MCF 10A (cell line): ENCODE measurements at places on chromosomes 6 and 20. TPM values are rescaled to one million over a fixed set of nuclear protein-coding genes. Genes with fewer than 3 reads are reported as not detected.

DNA sequence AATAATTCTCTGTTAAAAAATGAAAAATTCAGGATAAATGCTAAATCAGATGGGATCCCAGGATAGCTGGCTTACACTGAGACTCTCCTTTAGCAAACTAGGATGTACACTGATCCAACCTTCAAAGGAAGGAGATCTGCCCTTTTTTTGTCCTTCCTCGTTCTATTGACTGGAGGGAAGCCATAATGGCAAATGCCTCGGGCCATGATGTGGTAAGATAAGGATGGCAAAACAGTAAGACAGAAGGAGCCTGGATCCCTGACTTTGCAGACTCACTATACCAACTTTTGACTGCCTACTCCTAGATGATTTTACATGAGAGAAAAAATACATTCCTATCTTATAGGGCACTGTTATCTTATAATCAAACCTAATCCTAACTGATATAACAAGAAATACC, 156.9 kb upstream of the BEND3 start:
- no peak for DNase-seq

DNA sequence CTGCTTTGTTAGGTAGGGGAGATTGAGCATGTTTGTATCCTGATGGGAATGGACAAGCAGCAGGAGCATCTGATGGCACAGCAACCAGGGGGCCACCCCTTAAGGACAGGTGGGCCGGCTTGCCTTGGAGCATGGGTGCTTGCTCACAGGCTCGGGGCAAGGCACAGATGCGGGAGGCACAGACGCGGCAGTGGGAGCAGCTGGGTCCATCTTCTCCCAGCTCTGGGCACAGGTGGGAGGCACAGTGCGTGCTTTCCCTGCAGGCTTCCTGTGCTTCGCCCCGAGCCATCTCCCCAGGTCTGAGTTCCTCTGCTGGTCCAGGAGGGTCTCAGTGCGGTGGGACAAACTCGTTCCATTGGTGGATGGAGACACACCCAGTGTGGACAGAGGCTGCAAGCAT, 73.6 kb upstream of the BHLHE23 start:
- no peak for DNase-seq

PTGIS gene
- total RNA-seq = not detected in 2 replicates

DNA sequence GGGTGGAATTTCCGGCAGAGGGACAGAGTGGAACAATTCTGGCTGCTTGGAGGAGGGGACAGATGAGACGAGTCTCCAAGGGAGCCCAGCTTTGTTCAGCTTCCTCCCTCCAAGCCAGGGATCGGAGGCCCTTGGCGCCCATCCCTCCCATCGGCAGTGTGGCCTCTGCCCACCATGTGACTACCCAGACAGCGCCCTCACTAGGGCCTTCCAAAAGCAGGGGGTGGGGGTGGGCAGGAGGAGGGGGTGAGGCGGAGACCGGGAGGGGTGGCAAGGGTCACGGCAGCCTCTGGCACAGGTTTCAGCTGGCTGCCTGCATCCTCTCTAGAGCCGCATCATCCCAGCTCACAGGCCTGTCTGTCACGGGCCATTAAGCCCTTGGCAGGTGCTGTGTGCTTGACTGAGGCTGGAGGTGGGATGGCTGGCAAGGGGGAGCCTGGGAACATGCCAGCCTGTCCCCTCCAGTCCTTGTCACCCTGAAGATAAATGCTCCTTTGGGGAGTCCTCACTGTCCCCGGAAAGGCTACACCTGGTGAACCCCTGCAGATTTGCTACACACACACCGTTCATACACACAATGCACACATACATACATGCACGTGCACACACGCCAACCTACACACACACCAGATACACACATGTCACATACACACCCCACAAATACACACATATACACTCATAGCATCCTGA, 6.2 kb upstream of the FGD2 start:
- no peak for DNase-seq

- DNase-seq = no peak
Observed at GRCh38 chr6:82057846-82058554, 189.5 kb downstream of the IBTK start.

BMP2 gene
- total RNA-seq = 6.7 and 7.7 TPM in 2 replicates

ABT1 gene
- 11.9 and 12.9 TPM in 2 replicates for total RNA-seq

DNA sequence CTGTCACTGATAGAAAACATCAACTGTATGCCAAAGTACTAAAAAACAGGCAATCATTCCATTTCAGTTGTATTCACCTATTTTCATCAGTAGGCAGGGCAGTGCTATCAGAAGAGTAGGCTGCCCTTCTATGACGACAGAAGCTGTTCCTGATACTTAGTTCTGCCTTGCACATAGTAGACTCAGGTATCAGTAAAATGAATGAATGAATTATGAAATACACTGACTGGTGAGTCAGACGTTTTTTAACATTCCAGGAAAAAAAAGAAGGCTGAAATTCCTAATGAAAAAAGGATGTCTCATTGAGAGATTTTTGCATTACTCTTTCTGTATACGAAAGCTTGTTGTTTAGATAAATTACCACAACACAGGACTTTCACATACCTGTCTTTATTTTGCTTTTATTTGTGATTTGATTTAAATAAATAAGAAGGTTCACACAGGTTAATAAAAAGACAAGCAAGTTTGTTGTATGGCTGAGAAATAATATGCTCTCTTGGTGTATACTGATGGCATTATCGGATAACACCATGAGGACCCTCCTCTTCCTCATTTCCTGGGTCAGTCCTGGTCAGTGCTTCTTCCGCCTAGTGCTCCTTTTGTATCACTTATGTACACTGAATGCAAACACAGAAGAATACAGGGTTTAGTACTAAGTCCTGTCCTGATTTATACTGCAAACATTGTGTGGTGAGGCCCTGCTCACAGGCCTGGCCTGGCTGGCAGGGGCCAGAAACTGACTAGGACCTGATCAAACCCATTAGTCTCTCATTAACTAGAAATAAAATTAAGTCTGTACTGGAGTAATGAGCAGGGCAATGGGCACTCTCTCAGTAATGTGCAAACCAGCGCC, 39.4 kb upstream of the SPDEF start:
- DNase-seq = peak; percentile 54

SIRPB2 gene
- 1.3 and 1.8 TPM in 2 replicates for total RNA-seq

GRCh38 chr6:18308070-18308735, 43.9 kb upstream of the DEK start:
- no peak for DNase-seq

CDH4 gene
- total RNA-seq = 25.0 and 44.8 TPM in 2 replicates

DNA sequence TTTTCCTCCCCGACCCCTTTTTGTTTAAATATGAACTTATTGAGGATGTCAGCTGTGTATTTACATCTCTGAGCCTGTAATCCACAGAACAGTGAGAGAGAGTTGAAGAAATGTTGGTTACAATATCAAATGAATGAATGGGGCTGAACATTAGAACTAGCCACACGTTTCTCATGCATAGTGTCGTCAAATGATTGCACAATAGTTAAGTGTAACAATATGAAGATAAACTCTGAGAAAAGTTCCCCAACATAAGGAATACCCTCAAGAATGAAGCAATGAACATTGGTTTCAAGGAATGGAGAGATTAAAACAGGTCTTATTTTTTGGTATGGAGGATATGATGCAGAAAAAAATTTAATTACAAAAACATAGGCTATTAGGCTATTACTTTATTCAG, 100.5 kb upstream of the DTNBP1 start:
- DNase-seq = no peak

DNA sequence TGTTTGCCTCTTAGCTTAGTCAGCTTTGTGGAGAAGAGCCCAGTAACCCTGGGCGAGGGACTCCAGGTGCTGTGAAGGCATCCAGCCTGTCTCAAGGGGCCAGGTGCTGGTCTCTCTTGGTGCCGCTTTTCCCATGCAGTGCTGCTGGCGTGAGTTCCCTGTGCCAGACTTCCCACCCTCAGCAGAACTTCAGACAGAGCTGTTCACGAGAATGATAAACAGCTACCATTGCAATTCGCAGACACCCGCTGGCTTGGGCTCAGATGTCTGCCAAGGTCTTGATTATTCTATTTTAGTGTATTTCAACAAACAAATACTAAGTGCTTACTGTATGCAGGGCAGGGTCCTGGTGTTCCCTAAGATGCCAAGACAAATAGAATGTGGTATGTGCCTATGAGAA, 57.7 kb downstream of the RNF217 start:
- no peak for DNase-seq

GRCh38 chr6:136860043-136860442, 37.7 kb downstream of the PEX7 start:
- DNase-seq = peak; percentile 9

- DNase-seq = no peak
Observed at GRCh38 chr20:43576108-43576507, 14.6 kb upstream of the IFT52 start.

GRCh38 chr6:108117427-108118358, 43.2 kb upstream of the OSTM1 start:
- no peak for DNase-seq

NUS1 gene
- 54.7 and 59.4 TPM in 2 replicates for total RNA-seq

KIF25 gene
- not detected in 2 replicates for total RNA-seq

DNA sequence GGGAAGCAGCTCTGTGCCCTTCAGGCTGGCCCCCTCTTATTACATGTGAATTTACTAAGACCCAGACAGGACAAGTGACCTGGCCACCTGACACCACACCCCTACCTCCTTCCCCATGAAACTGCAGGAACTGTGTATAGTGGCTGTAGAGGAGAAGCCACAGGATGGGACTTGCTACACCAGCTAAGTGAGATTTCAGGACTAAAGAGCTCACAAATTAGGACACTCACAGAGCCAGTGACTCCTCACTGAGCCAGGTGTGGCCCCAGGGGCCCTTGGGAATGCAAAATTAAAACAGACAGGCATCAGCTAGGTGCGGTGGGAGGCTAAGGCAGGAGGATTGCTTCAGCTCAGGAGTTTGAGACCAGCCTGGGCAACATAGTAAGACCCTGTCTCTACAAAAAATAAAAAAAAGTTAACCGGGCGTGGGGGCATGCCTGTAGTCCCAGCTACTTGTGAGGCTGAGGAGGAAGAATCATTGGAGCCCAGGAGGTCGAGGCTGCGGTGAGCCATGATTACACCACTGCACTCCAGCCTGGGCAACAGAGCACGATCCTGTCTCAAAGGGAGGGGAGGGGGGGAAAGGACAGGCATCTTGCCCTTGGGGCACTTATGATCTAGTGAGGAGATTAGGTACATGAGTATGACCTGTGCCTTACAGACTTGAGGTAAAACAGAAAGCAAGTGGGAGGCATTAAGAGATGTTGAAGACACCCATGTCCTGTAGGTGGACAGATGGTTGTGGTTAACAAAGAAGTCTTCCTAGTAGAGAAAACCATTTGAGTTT, 23.2 kb upstream of the SRF start:
- DNase-seq = no peak

- DNase-seq = peak; percentile 29
Observed at GRCh38 chr6:23213651-23214050, 644.3 kb downstream of the HDGFL1 start.

ID4 gene
- total RNA-seq = not detected in 2 replicates

GPLD1 gene
- 0.16 and 0.20 TPM in 2 replicates for total RNA-seq

PIGU gene
- total RNA-seq = 14.2 and 14.5 TPM in 2 replicates

DNA sequence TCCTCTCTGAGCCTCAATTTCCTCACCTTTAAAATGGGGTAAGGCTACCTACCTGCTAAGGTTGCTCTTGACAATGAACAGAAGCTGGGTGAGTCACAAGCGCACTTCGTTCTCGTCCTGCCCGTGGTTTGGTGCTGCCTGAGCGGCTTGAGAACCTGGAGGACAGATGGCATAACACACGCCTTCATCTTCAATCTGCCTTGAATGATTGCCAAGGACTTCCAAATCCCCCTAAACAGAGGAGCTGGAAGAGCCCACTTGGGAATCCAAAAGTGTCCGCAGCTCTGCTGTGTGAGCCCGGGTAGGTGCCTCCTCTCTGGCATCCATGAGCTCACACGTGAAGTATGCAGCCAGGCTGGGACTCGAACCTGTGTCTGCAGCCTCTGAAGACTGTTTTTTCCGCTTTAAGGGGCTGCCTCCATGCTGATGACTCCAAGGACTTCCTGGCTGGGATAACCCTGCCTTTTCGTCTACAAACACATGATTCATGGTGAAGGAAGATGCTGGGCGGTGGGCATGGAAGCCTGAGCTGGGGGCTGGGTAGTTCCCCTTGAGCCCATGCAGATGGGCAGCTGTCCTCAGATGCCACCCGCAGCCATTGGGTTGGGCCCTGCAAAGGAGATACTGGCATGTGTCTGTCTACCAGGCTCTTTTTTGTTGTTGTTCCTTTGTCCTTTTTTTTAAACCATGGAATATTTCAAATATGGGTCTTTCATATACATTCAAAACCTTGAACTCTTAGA, 25.3 kb upstream of the CSNK2A1 start:
- no peak for DNase-seq

LY6G6F gene
- total RNA-seq = not detected in 2 replicates

- DNase-seq = no peak
Observed at GRCh38 chr6:31572041-31572911, at the start of gene LTA. Gene LTA (plus strand): TSS chr6:31572289. CDS start chr6:31572743, 454 bp downstream.

GRCh38 chr6:79536585-79536953, 661 bp downstream of the LCA5 start:
- DNase-seq = peak; percentile 35

- DNase-seq = no peak
Observed at GRCh38 chr20:57614490-57615444, 5.5 kb downstream of the ZBP1 start.

DNA sequence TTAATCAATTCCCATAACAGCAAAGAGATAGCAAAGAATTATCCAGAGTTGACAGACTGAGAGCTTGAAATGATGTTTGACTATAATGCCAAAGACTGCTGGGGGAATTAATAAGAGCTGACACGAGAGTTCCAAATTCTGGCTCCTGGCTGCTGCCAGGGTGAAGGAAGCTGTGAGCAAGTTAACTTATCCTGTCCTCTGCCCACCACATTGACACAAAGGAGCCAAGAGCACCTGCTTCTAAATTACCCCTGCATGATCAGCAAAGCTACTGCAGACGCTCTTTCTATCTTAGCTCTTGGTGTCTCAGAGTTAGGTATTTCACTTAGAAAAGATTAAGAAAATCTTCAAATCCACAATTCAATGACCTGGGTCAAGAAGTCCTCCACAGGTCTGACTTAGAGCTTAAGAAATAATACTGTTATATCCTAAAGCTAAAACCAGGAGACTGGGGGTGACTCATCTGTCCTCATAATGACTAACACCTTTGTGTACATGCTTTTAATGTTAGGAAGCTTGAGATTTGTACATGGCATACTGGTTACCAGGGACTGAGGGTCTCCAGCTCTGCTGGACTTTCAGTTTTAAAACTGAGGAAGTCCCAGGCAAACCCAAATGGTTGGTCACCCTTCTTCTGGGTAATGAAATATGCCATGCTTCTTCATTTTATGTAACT, 13.2 kb upstream of the FRK start:
- DNase-seq = peak; percentile 76

GRCh38 chr6:166485651-166486535, 100.6 kb downstream of the RAMACL start:
- DNase-seq = peak; percentile 4

- DNase-seq = no peak
Observed at GRCh38 chr6:128918886-128919285, 35.9 kb downstream of the LAMA2 start.

PREX1 gene
- 0.05 TPM in 1 of 2 replicates, not detected in the other for total RNA-seq

TBXT gene
- not detected in 2 replicates for total RNA-seq

- no peak for DNase-seq
Observed at GRCh38 chr20:36268440-36269342, 32.4 kb downstream of the AAR2 start.
